ENCODE measurements at places on chromosomes 4 and X. TPM values are rescaled to one million over a fixed set of nuclear protein-coding genes. Genes with fewer than 3 reads are reported as not detected.

GUCY1B1 gene
- total RNA-seq: 1.1 TPM

ZNF157 gene
- not detected for total RNA-seq

UXT gene
- total RNA-seq: 241 TPM

CDKL2 gene
- 1.1 TPM for total RNA-seq

SLC4A4 gene
- total RNA-seq: 0.10 TPM

TBX22 gene
- not detected for total RNA-seq

ZBTB33 gene
- 21.9 TPM for total RNA-seq

HERC6 gene
- total RNA-seq: 5.2 TPM

ABCE1 gene
- 183 TPM for total RNA-seq

CD38 gene
- 0.02 TPM for total RNA-seq

NOA1 gene
- 18.2 TPM for total RNA-seq
